ENCODE measurements at places on chromosomes 5 and 9.

DNA sequence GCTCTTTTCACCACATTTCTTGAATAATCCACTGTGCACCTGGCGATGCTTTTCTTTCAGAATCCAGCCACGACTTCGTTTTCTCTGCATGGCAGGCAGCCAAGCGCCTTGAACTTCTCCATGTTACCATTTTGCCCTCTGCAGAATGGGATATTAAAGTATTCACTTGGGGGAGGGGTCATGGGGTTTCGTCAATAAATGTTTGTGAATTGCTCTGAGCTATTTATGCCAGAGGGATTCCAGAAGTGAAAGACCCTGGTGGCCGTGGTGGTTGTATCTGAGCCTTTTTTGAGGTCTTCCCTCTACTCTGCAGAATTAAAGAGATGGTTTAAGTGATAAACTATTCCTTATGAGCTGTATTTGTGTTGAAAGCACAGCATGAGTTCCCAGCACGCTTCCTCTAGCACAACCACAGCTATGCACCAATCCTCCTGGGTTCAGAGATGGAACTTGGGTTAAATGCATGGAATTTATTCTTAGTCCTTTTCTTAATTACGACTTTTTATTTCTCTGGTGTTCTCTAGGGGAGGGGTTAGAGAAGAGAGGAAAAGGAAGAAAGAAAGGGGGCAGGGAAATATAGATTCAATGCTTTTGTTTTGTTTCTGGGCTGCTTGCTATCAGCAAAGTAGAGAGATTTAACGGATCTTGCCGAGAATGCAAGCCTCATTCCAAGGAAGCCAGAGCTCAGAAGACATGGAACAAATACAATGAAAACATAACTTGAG lies 478.2 kb upstream of the TNC start:
- DNase-seq = no peak

DNA sequence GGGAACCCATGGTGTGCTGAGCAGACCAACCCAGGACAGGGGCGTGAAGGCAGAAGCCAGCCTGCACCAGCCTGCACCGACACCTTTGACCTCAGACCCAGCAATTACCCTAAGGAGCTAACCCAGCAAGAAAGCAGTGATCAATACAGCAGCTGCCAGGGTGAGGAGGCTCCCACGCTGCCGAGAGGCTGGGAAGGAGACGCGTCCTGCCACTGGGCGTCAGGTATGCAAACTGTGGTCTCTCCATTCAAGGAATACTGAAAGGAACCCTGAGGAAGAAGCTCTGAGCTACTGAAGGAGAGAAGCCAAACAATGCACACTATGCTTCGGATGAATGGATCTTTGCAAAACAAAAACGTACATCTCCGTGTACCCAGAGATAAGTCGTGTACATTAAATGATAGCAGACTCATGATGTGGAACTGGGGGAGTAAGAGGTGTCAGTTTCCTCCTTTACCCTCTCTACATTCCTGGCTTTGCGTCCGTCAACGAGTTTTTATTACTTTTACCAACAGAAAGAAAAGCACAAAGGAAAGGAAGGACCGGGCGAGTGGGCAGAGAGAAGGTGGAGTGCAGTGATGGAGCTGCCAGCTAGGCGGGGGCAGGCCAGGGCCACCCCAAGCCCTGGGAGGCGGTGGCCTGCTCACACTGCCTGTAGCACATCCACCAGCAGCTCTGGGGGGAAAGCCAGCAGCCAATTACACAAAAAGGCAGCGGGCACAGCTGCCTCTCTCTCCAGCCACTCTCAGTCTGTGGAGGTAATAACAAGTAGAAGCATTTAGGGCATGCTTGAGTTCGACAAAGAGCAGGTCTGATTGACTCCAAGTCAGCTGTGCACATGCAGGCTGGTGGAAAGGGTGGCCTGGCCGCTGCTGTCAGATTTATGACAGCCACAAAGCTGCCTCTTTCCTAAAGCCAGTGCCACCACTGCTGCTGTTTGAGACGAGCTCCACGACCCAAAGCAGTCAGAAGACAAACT lies 29.3 kb downstream of the RASGEF1C start:
- no peak for DNase-seq

DNA sequence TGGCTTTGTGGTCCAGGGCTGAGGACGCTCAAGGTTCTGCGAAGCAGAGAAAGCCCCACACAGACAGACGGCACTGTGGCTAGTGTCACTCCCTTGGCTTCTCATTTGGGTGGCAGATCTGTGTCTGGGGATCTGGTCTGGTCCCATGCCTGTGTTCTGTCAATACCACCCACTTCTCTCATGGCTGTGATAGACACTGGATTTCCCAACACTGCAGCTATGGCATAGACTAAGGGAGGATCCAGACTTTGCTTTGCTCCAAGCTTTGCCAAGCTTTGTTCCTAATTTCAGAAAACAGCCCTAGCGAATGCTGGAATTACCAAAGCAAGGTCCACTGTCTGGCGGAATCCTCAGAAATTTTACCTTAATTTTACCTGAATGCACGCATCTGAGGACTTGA lies 62.1 kb downstream of the GADD45G start:
- DNase-seq = no peak

DNA sequence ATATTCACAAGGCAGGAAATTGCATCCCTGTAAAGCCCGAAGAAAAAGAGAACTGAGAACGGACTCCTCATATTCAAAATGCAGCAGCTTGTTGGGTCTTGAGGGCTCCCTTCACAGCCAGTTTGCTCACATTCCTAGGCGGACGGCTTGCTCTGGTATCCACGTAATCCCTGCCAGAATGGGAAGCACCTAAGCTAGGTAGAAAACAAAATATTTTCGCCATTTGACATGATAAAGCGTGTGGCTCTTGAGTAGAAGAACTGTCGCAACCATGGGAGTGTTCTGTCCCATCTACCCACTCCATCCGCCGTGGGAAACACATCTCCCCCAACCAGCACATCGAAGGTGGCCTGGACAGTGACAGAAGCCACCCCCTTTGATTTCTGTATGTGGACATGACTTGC lies 183.1 kb downstream of the GAS1 start:
- DNase-seq = no peak

GRCh38 chr9:94951324-94952135 lies 225.0 kb downstream of the AOPEP start:
- DNase-seq = no peak

DNA sequence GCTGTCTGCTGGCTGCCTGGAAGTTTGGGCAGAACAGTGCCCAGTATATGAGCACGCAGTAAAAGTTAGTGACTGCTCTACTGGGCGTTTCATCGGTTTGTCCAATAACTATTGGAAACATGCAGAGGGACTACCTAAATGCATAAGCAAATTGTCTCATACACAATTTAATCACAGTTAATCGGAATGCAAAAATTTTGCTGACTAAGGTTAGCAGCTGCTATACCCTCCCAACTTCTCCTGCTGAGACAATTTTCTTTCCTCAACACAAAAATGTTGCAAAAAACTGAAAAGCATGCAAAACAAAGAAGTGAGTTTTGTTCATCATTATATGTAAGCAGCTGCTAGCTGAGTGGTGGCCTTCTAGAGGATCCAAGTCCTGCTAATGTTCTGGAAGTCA lies 327.5 kb downstream of the SEMA5A start:
- no peak for DNase-seq

- no peak for DNase-seq
Observed at GRCh38 chr9:9920425-9921060, 692.3 kb downstream of the PTPRD start.

Measured in SHP77 treated with DMSO at 0.1 percent for 48 hours (cell line).